ENCODE measurements at places on chromosomes 3 and 15.

DNA sequence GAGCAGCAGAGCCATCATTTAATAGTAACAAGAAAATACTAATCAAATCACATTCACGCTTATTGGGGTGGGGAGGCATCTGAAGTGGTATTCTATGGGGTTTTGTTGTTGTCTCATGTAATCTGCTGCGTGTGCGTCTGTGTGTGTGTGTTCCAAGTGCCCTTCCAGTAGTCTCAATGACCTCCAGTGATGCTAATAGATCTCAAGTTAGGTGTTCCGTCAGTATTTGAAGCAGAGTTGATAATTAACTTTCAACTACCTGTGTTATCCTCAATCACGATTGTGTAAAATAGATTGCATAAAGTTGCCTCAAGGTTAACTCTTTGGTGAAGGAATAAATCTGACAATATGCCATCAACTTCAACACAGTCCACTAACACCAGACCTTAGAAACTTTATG, 375.0 kb downstream of the MECOM start:
- no peak for DNase-seq

GRCh38 chr3:63278171-63279004, at the start of gene SYNPR:
Gene SYNPR (plus strand): TSS chr3:63278308.
- peak; percentile 36 for DNase-seq

DNA sequence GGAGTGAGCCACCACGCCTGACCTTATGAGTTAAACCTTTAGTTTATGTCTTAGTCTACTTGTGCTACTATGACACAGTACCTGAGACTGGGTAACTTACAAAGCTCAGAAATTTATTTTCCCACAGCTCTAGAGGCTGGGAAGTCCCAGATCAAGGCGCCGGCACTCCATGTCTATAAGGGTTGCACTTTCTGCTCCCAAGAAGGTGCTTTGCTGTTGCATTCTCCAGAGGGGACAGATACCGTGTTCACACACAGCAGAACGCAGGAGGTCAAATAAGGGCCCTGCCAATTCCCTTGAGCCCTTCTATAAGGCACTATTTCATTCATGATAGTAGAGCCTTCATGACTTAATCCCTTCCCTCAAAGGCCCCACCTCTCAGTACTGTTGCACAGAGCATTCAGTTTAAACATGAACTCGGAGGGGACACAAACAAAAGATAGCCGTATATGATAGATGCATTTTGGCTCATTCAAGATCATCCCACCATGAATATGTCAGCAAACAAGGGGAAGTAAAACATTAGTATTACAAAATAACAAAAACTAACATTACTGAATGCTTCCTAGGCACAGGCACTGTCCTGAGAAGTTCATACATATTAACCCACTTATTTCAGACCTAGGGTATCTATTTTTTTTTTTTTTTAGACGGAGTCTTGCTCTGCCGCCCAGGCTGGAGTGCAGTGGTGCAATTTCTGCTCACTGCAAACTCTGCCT, 26.5 kb downstream of the PLA1A start:
- no peak for DNase-seq

DNA sequence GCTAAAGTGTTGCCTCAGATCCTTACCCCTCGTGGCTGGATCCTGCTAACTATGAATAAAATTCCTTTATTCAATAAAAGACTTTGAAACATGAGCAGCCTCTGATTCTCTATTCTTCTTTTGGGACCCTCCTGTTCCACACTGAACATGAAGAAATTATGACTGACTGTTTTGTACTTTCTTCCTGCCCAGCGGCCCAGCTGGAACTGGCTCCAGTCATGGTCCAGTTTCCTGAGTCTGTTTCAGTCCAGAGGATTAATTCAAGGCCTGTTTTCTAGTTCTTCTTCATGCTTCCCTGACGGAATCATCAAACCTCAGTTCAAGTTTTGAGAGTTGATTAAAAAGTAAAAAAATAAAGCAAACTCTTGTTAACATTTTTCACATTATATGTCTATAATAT, 52.6 kb upstream of the CP start:
- DNase-seq, result no peak

GRCh38 chr3:15081960-15082664, 16.8 kb downstream of the RBSN start:
- no peak for DNase-seq

DNA sequence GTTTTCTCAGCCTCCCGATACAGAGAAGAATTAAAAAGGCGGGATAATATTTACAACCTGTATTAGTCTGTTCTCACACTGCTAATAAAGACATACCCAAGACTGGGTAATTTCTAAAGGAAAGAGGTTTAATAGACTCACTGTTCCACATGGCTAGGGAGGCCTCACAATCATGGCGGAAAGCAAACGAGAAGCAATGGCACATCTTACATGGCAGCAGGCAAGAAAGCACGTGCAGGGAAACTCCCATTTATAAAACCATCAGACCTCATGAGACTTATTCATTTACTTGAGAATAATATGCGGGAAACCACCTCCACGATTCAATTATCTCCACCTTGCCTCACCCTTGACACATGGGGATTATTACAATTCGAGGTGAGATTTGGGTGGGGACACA, 27.5 kb upstream of the RPL39L start:
- DNase-seq, result no peak

GRCh38 chr3:195440379-195440778, 2.4 kb downstream of the ACAP2 start:
- no peak for DNase-seq

GRCh38 chr15:99413955-99414754, 151.6 kb upstream of the MEF2A start:
- no peak for DNase-seq

- DNase-seq, result no peak
Observed at GRCh38 chr3:71956069-71956340, 171.1 kb upstream of the PROK2 start.

DNA sequence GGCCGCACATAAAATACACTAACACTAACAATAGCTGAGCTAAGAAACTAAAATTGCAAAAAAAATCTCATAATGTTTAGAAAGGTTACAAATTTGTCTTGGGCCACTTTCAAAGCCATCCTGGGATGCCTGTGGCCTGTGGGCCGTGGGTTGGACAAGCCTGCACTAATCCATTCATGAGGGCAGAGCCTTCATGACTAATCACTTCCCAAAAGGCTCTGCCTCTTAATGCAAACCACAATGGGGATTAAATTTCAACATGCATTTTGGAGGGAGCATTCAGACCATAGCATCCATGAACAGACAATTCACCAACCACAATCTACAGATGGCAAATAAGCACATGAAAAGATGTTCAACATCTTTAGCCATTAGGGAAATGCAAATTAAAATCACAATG, 128.2 kb downstream of the SUCLG2 start:
- no peak for DNase-seq

GRCh38 chr3:901953-902778, 190.7 kb upstream of the CNTN6 start:
- no peak for DNase-seq

DNA sequence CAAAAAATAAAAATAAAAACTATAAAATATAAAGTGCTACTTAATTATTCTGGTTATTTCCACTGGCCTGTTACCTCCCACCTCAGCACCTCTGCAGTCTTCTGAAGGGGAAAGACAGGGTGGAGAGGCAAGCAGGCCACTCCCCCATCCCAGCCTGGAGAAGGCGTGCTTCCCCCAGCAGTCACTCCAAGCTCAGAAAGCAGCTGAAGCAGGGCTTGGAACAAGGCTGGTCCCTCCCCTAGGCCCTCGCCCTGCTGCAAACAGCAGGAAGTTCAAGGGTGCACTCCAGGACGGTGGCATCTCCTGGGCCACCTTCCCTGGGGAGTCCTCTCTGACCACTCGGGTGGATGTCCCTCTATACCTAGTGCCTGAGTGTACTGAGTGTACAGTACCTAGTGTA, 21.4 kb downstream of the CACNA2D2 start:
- DNase-seq, result peak; percentile 23

GRCh38 chr15:70100474-70101341, 3.0 kb upstream of the TLE3 start:
- peak; percentile 57 for DNase-seq

GRCh38 chr3:160478338-160478737, 28.8 kb upstream of the TRIM59 start:
- no peak for DNase-seq

GRCh38 chr3:187490366-187490765, 122.2 kb downstream of the RTP4 start:
- DNase-seq, result no peak

- peak; percentile 30 for DNase-seq
Observed at GRCh38 chr3:32239307-32240158, 1.1 kb downstream of the CMTM8 start.

- DNase-seq, result no peak
Observed at GRCh38 chr3:29853841-29854397, 573.0 kb downstream of the RBMS3 start.

- DNase-seq, result peak; percentile 39
Observed at GRCh38 chr15:91853511-91853947, at the start of gene SLCO3A1. Gene SLCO3A1 (plus strand): TSS chr15:91853708.

DNA sequence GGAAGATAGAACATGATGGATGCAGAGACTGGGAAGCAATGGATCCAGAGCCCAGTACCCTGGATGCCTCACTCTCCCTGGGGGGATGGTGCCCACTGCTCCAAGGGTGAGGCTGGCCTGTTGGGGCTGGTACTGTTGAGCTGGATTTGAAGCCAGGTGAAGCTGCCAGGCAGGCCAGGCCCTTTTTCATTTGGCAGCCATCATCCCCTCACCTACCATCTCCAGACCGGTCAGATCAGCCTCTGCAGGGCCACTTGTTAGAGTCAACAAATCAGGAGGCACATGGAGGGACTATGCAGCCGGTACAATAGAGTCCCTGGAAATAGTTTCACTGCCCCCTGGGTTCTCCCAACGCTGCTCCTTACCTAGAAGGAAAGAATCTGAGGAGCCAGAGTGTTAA, 5.9 kb downstream of the MAPKAPK3 start:
- DNase-seq, result no peak

All from WERI-Rb-1 (cell line).